ENCODE measurements at places on chromosomes 1 and 21.

- DNase-seq = peak; percentile 88
Measured at GRCh38 chr1:229114850-229115365, 156.0 kb upstream of the RAB4A start.

GRCh38 chr1:165352442-165353293 lies 3.8 kb downstream of the LMX1A start:
- no peak for DNase-seq

- DNase-seq = no peak
Measured at GRCh38 chr1:182677397-182678098, 6.8 kb downstream of the RGS8 start.

DNA sequence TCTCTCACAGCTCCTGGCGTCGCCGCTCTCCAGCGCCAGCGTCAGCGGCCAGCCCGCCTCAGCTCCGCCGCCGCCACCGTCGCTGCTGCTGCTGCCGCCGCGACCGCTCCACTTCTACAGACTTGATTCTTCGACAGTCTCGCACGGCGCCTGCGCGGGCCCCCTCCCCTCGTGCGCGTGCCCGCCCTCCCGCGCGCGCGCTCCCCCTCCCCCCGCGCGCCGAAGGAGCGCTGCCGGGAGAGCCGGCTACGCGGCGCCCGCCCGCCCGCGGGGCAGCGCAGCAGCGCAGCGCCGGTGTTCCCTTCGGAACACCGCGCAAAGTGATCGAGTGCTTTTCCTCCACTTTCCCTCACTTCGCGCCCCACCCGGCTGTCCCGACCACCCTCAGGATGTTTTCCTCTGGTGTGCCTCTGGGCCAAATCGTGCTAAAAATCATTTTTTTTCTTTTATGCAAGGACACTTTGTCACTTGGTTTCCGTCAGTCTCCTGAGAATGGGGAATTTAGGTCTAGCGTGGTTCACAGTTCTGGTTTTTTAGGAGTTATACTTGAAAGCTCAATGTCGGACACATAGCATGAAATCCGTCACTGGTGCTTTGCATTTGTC lies at the start of gene IRF2BP2:
TSS of gene IRF2BP2 (minus strand) at position 118 of the 605 bp plus-strand sequence. CDS start 684 bp downstream, outside the sequence.
- DNase-seq = peak; percentile 77

- DNase-seq = no peak
Measured at GRCh38 chr1:198212126-198212525, 55.3 kb downstream of the NEK7 start.

DNA sequence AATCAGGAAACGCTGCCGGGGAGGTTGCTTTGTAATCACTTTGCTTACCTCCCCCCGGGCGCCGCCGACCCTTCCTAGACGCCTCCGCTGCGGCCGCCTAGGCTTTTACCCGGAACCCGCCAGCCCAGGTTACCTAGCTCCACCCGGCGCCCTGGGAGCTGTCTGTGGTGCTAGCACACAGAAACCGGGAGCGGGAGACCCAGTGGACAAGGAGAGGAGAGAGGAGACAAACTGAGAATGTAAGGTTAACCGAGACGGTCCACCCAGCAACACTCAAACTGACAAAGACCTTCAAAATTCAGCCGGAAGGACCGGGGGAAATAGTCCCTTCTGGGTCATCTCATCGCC lies 9.8 kb downstream of the BARHL2 start:
- DNase-seq = no peak

Measured in NCI-H2171 (cell line).